ENCODE measurements at places on chromosomes 3 and 15.
A peak's percentile ranks its signal among the peaks of the same experiment; 100 is the strongest.

GRCh38 chr3:48038971-48039481 lies 22.8 kb upstream of the MAP4 start:
- DNase-seq = no peak

- DNase-seq = no peak
Measured at GRCh38 chr3:134600685-134601463, 49.9 kb downstream of the KY start.

GRCh38 chr3:7876741-7877297 lies 624.8 kb upstream of the LMCD1 start:
- no peak for DNase-seq

DNA sequence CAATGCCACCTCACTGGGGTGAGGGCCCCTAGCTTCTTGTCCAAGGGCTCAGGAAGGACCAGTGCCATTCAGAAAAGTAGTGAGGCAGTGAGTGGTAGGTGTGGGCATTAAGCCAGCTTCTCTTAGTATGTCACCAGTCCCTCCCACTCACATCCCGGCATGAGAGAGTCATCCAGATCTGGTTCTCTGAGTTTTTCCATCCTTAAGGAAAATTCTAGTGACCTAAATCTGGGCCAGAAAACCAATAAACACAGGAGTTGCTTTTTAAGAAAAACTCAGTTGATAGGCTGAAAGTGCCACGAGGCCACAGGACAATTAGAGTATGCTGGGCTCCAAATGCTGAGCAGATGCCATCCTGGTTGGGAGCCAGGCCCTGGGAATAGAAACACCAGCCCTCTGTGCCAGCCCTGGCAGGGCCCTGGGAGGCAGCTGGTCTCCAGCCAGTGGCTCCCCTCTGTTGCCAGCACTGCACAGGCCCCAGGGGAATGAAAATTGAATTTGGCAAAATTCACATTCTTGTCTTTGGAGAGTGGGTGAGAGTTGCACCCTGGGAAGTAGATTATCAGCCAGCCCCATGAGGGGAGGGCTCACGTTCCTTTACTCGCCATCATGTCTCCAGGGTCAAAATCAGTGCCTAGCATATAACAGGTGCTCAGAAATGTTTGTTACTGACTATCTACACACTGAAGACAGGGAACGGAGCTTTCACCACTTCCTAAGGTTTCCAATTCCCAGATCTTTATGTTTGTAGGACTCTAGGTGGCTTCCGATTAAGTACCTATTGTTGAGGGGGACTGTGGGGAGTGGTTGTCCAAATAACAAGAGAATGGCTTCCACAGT lies 52.8 kb downstream of the FAM43A start:
- DNase-seq = no peak

GRCh38 chr3:154795582-154795981 lies 284.5 kb upstream of the MME start:
- no peak for DNase-seq

DNA sequence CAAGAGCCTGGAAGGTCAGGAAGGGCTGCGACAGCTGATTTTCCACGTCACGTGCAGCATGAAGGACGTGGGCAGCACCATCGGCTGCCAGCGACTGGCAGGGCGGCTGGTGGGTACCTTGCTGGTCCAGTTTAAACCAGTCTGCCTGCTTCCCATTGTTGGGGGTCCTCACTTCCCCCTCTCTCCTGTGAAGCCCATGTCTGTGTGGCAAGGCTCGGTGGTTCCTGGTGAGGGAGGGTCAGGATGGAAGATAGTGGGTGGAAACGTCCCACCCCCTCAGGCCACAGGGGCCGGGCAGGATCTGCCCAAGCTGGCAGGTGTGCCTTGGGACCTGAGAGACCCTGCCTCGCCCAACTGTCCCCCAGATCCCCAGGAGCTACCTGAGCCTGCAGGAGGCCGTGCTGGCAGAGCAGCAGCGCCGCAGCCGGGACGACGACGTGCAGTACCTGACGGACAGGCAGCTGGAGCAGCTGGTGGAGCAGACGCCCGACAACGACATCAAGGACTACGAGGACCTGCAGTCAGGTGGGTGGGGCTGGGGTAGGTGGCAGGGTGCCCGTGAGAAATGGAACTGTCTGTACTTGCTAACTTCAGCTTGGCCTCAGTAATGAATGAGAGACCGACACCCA lies 108.2 kb downstream of the LRRK1 start:
- DNase-seq = peak; percentile 14

DNA sequence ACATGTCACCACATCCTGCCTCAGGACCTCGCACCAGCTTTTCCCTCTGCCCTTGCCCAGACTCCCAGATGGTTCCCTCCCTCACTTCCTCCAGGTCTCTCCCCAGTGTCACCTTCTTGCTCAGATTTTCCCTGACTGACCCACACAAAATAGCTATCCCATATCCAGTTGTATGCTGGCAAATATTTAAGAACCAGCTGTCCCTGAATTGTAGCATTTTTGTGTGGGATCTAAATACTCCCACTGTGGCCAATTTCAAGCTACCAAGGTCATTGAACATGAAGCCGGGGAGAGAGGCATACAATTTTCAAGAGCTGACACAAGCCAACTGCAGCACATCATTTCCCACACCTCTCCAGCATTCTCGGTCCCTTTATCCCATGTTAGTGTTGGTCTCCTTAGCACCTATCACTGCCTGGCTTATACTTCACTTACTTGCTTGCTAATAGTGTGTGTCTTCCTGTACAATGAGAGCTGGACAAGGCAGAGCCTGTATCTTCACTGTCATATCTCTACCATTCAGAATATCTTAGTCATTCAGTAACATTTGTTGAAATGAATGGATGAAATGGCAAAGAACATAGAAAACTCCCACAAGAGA lies 101.3 kb upstream of the CTNNB1 start:
- no peak for DNase-seq

DNA sequence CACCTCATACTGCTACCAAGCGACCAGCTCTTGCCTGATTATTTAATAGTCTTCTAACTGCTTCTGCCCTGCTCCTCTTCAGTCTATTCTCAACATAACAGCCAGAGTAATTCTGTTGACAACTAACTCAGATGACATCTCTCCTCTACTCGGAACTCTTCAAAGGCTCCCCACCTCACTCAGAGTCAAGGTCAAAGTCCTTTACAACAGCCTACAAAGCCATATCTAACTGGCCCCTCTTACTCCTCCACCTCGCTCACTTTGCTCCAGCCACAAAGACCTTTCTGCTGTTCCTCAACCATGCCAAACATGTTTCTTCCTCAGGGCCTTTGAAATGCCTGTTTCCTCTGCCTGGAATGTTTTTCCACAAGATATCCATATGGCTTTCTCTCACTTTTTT lies 43.6 kb downstream of the PIK3R4 start:
- DNase-seq = no peak

DNA sequence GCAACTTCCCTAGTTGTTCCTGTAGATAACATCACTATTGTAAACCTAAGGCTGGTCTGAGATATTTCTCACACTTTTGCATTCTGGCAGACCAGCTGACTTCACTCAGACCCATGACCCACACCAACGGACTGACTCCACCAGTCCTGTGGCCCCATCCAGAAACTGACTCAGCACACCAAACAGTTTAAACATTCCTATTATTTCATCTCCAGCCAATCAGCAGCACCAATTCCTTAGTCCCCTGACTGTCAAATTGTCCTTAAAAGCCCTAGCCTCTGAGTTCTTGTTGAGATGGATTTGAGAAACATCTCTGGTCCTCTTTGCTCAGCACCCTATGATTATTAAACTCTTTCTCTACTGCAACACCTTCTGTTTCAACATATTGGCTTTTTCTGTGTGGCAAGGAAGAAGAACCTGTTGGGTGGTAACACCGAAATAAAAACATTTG lies 12.2 kb upstream of the IDH2 start:
- no peak for DNase-seq

DNA sequence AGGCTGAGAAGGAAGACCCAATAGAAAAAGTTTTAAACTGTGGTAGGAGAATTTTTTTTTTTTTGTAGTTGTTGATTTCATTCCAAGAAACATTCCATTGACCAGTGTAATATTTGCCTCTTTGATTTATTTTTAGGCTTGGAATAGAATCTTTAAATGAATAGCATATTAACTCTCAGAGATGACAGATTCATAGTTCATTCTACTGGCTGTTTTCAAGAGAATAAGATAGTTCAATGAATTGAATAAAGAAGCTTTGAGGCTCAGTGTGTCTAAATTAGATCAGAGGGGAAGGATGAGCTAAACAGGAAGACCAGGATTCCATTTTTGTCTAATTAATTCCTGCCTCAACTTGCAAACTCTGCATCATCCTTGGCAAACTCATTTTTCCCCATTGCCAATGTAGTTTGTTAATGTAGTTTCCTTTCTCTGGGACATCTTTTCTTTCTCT lies 98.4 kb downstream of the NAALADL2 start:
- DNase-seq = no peak

DNA sequence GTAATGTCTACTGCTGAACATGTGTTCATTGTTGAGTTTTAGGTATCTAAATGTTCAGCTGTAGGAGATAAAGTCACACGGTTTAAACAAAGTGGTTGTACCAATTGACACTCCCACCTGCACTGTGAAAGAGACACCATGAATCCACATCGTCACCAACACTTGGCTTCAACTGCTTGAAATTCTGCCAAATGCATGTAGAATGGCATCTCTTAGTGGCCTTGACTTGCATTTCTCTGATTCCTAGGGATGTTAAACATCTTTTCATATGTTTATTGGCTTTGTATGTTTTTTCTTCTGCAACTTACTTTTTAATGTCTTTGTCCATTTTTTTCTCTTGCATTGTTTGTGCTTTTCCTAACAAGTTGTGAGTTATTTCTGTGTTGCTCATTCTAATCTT lies 43.4 kb downstream of the RPLP1 start:
- no peak for DNase-seq

- DNase-seq = no peak
Measured at GRCh38 chr3:94402126-94402525, 339.3 kb downstream of the NSUN3 start.

GRCh38 chr3:153246806-153247205 lies 84.8 kb downstream of the RAP2B start:
- DNase-seq = no peak

GRCh38 chr15:62989366-62990055 lies 53.0 kb upstream of the TPM1 start:
- DNase-seq = no peak

Measured in omental fat pad (tissue), 4 donors.